ENCODE measurements at places on chromosomes 5 and 9.
A peak's percentile ranks its signal among the peaks of the same experiment; 100 is the strongest.

GRCh38 chr9:71859939-71860338 is 51.1 kb downstream of the ABHD17B start:
- no peak for DNase-seq

- no peak for DNase-seq
Observed at GRCh38 chr5:166353580-166353979, 1937.9 kb upstream of the WWC1 start.

- no peak for DNase-seq
Observed at GRCh38 chr5:157744051-157745011, 819 bp downstream of the LSM11 start.

- DNase-seq: no peak
Observed at GRCh38 chr5:72301557-72301956, 18.5 kb downstream of the MRPS27 start.

GRCh38 chr5:25955337-25955736 is 1083.0 kb downstream of the CDH9 start:
- DNase-seq: no peak

DNA sequence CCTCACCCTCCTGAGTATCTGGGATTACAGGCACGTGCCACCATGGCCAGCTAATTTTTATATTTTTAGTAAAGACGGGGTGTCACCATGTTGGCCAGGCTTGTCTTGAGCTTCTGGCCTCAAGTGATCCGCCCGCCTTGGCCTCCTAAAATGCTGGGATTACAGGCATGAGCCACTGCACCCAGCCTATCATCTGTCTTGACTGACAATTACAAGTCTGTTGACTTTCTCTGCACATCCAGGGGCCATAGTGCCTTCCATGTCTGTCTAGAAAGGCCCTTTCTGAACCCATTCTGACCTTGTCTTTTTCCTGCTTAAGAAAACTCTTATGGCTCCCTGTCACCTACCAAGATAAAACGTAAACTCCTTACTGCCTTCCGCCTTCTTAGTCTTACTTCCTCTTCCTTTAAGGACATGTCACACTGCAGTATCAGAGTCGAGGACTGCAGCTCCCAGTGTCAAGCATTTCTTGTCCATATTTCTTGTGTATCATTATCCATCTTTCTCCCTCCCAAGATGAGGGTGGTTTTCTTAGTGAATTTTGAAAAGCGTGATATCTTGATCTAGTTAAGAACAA is 49.9 kb upstream of the SHB start:
- DNase-seq: no peak

DNA sequence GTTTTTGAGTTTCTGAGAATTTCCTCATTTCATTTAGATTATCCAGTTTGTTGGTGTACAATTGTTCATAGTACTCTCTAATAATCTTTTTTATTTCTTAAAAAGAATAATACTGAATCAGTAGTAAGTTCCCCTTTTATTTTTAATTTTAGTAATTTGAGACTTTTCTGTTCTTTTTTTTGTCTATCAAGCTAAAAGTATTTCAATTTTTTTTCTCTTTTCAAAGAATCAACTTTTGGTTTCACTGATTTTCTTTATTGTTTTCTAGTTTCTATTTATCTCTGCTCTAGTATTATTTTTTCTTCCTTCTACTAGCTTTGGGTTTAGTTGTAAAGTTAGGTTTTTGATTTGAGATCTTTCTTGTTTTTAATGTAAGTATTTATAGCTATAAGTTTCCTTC is 60.6 kb upstream of the ARL15 start:
- no peak for DNase-seq

DNA sequence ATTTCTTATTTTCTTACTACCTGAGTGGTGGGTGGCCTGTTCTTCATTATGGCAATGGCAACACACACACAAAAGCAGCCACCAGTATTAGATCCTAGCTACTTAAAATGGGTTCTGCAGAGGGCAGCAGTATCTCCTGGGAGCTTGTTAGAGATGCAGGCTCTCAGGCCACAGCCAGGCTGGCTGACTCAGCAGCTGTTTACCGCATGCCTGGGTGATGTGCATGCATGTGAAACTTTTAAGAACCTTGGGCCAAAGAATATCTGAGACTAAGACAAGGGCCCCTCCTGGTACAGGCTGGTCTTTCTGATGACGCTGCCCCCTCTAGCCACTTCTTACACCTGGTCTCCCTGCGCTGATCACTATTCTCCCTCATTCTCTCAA is 399.0 kb downstream of the MED10 start:
- DNase-seq: peak; percentile 25

DNA sequence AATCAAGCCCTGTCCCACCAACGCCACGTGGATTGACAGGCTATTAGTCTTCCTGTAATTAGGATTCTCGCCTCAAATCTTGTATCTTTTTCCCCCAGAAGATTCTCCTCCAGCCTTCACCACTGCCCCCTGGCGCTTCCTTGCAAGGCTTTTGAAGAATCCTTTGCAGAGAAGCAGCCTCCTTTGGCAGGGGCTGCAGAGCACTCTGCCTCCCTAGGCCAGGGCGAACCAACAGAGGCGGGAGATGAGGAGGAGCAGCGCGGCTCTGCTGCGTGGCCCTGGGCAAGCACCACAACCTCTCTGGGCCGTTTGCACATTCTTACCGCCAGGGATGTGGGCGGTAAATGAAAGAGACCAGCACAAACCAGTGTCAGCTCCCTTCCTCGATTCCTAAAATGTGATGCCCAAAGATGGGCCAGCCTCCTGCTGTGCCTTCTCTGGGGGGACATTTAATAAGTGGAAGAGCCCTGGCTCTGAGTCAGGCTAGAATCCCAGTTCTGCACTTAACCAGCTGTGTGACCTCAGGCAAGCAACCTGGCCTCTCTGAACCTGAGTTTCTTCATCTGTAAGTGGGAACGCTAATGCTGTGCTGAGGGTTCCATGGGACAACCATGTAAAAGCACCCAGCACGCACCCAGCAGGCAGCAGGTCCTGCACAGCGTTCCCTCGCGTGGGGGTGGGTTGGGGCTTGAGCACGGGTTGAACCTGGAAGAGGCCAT is 128.6 kb downstream of the KCNIP1 start:
- DNase-seq: no peak

- DNase-seq: no peak
Observed at GRCh38 chr5:78566747-78567425, 81.7 kb downstream of the LHFPL2 start.

GRCh38 chr5:176704817-176705216 is 57.5 kb downstream of the TSPAN17 start:
- DNase-seq: no peak

DNA sequence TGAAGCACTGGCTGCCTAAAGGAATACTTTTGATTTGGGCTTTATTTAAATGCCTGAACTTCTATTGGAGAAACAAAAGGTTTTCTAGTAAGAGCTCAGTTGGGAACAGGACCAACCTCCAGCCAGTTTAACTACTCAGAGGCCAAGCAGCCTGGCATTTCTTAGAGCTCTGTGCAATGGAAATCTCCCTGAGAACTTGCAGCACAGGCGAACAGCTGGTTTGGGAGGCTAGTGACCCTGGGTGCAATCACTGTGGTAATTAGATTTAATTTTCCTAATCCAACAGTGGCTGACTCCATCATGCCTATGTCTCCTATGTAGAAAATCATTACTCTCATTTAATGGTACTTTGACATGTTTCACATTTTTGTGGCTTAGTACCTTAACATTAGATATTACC is 1.0 kb upstream of the CDH6 start:
- DNase-seq: no peak

DNA sequence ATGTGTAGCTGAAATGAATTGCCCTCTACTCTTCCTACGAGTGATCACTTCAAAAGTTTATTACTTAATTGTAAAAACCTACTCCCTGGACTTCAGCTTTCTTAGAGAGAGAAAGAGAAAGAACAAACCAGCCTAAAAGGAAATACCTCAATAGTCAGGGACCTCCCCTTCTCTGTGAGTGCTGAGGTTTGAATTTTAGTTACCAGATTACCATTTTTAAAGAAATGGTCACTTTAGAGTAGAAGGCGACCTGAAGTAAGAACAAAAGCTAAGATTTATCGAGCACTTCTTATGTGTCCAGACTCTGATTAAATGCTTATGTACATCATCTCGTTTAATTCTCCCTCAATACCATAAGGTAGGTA is 11.3 kb downstream of the RAPGEF1 start:
- no peak for DNase-seq

- DNase-seq: no peak
Observed at GRCh38 chr5:44412286-44412685, 23.1 kb upstream of the FGF10 start.

- DNase-seq: no peak
Observed at GRCh38 chr9:124870723-124871122, 8.8 kb downstream of the ARPC5L start.

- DNase-seq: no peak
Observed at GRCh38 chr9:82555431-82556051, 507.4 kb downstream of the RASEF start.

DNA sequence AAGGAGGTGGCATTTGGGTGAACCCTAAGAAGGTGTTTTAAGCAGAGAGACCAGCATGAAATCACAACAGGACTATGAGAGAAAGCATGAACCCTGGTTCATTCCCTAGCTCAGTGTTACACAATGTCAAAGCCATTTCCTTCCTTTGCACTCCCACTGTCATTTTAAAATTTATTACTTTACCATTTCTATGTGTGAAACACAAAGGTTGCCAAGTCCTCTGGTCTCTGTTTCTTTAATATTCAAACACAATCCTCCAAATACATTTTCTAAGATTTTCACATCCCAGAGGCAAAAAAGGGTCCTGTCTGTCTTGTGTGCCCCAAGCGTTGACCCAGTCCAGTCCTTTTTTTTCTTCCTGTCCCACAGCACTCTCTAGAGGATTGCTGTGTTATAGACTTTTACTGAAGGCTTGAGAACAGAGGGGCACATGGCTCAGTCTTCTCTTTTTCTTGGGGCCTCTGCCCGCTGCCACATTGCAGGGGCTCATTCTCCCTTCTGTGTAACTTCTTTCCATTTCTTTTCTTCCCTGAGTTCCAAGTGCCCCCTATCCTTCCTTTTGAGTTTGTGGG is 78.6 kb upstream of the SLC28A3 start:
- no peak for DNase-seq

DNA sequence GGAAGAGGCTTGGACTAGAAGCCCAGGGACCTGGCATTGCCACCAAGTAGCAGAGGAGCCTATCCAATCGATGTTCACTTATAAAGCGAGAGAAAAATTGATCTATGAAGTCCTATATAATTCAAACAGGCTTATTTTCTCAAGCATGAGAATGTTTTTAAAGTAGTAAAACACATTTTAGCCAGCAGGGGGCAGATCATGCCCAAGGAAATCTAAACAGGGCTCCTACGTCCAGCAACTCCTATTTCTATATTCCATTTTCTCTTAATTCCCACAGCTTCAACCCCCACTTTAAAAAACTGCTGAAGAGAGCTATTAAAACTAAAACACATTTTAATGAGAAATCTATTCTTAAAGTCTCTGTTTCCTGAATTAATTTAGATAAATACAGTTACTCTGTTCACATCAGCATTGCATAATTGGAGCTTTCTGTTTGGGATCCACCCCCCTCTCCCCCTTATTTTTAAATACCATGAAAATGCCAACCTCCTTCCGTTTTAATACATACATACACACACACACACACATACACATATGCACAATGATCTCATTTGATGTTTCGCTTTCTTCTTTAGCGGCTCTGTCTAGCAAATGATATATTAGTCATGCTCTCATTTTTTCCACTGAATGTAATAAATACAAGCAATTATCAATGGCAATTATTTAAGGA is 144.9 kb downstream of the MYO10 start:
- DNase-seq: peak; percentile 53

DNA sequence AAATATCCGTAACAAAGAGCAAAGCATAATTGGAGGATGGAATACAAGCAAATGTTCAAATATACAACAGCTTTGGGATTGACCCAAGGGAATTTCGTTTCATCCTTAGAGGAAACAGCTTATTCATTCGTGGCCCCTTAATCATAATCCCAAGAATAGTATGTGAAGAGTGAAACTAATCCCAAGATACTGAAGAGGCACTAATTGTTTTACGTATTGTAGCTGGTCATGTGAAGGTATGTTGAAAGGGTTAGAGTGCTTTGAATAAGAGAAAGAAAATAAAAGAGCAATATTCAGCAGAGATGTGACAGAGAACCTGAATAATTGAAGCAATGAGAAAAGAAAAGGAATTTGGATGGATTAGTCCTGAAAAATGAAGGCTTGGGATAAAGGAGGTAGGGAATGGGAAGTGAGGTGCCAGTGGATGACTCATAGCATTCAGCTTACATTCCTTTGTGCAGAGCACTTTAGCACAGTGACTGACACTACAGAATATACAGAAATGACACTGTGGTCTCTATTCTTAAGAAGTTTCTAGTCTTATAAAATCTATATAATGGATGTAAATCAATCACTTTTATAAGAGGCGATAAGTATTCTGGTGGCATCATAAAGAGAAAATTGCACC is 221.9 kb downstream of the TLR4 start:
- DNase-seq: no peak

GRCh38 chr9:77808751-77809081 is 160.6 kb upstream of the GNA14 start:
- no peak for DNase-seq

DNA sequence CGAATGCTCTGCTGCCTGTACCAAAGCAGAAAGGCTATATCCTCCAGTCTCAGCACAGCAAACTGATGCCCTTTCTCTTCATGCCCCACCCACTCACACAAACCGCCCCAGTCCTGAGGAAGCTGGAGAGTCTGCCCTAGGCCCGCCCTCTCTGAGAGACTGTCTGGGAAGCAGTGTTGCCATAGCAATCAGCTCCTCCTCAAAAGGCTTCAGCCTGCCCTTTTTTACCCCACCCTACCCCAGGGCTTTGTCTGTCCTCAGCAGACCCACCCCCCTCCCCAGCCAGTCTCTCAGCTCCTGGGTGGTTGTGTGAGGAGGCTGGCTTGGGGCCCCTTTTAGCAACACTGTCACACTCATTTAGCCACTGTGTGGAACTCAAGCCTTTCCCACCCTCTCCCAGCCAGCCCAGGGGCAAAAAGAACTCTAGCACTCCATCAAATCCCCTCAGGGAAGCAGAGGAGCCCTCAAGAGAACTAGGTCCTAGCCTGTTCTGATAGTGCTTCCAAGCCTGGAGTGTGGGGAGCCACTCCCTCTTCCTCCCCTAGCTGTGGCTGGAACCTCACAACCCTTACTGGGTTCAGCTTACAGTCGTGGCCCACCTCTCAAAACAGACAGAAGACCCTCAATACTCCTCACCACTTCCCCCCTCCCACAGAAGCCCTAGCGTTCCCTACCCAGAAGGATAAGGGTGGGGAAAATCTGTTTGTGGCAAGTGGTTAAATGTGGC is 1.4 kb downstream of the ATOSB start:
- peak; percentile 98 for DNase-seq

GRCh38 chr9:111274737-111275136 is 55.3 kb downstream of the OR2K2 start:
- no peak for DNase-seq

DNA sequence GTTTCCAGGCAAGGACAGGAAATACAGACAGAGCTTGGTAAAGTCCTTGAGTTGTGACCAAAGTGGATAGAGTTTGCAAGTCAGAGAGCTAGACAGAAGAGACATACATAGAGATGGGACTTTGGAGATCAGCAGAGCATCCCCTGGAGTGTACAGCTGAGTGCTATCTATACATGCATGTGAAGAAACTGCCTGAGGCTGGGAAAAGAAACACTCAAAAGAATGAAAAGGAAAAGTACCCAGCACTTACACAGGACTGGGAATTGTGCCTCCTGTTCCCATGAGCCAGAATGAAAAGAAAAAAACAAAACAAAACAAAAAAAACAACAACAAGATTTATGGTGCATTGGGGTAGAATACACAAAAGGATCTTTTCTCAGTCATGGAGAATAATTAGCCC is 606.4 kb downstream of the ZNF608 start:
- DNase-seq: no peak
